ENCODE measurements at places on chromosomes 7 and 10. TPM values are rescaled to one million over a fixed set of nuclear protein-coding genes. Genes with fewer than 3 reads are reported as not detected.

Gene GNGT1
- total RNA-seq, result not detected

Gene CARD11
- 0.82 TPM for total RNA-seq

GRCh38 chr10:26407406-26407969 lies 30.7 kb upstream of the APBB1IP start:
- DNase-seq, result peak; percentile 38

DNA sequence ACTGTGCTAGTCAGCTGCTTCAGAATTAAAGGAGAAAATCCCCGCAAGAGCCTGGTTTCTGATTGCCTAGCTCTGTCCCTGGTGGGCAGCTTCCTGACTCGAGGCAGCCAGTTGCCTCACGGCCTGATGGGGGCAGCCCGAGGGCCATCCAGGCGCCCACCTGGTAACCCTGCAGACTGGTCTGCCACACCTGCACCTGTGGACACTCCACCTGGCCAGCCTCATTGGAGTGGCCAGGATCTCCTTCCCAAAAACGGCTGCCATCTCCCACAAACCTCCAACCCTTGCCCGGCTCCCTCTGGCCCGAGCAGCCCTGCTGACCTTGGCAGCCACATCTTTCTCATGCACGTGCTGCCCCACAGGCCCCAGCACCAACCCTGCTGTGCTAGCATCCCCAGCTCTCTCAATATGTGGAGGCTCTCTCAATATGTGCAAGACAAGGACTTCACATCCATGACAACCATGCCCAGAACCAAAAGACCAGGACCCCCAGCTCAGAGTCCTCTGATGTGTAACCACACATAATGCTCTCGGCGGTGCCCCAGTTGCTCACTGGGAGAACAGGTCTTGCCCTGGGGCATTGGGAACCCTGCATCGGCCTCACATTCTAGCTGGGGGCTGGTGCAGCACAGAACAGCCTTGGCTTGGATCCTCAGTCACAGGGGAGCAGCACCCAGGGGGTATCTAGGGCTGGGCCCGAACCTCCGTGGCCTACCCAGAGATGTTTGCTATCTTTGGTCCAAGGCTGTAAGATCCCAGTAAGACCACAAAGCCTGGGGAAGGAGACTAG lies 14.6 kb downstream of the DRGX start:
- DNase-seq, result no peak

DNA sequence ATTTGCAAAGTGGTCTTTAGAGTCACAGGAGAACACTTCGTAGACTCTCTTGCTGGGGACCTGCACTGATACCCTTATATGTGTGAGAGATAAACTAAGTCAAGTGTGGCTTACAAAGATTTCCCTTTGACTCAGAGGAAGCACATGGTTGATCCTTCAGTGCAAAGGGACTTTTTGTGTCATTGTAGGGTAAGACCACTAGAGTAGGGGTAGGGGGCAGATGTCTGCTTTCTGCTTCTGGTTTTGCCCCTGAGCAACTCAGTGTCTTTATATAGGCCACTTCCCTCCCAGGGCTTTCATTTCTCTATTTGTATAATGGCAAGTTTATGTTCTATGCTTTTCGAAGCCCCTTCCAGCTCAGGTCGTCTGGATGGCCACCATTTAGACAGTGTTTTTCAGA lies 281.7 kb downstream of the SORCS3 start:
- DNase-seq, result no peak

DNA sequence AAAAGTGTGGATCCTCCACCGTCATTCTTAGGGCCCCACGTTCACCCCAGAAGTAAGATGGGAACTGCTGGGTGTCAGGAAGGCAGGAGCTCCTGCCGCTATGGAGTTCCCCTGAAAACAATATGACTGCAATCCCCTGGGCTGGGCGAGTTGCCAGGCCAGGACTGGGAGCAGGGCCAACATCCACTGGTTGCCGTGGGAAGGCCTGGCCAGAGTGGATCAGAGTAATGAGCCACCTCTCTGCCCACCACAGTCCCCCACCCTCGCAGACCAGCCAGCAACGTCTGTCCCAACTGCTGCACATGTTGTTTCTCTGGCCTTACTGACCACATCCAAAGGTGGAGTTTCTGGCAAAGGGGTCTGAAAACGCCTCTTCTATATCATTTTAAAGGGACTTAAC lies 86.6 kb downstream of the STRA8 start:
- DNase-seq, result no peak

Data from Panc1 (cell line).